ENCODE measurements at places on chromosomes 4 and X. TPM values are rescaled to one million over a fixed set of nuclear protein-coding genes. Genes with fewer than 3 reads are reported as not detected.

DDX60 gene
- 7.5 TPM for total RNA-seq

FAM47E gene
- 0.19 TPM for total RNA-seq

GRCh38 chr4:183967266-183967665 is 62.2 kb downstream of the STOX2 start:
- no peak for DNase-seq

- DNase-seq, result no peak
Measured at GRCh38 chrX:95893636-95894035, 791.0 kb upstream of the DIAPH2 start.

DNA sequence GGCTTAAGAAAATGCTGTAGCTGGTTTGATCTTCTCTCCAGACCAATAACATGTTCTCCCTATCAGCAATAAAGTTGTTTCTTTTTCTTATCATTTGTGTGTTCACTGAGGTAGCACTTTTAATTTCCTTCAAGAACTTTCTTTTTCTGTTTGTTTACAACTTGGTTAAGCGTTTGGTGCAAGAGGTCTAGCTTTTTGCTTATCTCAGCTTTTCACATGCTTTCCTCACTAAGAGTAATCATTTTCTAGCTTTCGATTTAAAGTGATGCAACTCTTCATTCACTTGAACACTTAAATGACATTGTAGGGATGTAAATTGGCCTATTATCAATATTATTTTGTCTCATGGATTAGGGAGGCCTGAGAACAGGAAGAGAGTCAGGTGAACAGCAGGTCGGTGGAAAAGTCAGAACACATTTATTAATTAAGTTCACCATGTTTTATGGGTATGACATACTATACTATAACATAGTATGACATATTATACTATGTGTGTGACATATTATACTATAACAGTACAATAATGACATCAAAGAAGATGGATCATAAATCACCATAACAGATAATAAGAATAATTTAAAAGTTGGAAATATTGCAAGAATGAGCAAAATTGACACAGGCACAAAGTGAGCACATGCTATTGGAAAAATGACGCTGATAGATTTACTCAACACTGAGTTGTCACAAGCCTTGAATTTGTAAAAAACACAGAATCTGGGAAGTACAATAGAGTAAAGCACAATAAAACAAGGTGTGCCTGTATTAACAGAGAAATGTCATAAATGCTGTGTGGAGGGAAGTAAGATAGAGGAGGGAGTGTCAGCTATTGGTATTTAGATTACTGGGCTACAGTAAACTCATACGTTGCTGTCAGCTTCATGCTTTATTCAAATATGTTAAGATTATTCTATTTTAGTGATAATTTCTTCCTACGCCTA is 218.6 kb upstream of the SLC7A11 start:
- DNase-seq, result no peak

GRCh38 chr4:38609614-38610013 is 54.4 kb upstream of the KLF3 start:
- no peak for DNase-seq

- peak; percentile 56 for DNase-seq
Measured at GRCh38 chr4:136927172-136927571, 605.1 kb downstream of the PCDH18 start.

- DNase-seq, result no peak
Measured at GRCh38 chrX:32998776-32999175, 212.6 kb downstream of the DMD start.

GRCh38 chr4:117996891-117997290 is 37.4 kb upstream of the NDST3 start:
- DNase-seq, result no peak
